ENCODE measurements at places on chromosomes 1 and 21.

DNA sequence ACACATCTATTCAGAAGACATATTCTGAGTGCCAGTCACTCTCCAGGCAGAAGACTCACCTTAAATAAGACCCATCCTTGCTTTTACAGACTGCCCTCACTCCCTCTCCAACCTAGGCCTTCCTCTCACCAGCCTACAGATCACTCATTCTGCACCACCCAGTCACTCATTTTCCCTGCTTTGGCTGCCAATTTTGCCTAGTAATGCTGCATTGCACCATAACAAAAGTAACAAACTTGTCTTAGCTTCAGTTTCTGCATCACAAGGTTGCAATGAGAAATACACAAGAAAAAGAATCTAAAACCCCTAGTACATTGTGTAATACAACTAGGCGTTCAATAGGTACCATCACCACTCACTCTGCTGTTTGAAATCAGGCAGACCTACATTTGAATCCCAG lies 292.4 kb downstream of the PLPP3 start:
- DNase-seq, result no peak

- no peak for DNase-seq
These were observed 65.1 kb upstream of the TTC34 start for GRCh38 chr1:2866422-2867086.

GRCh38 chr1:9320520-9321479 lies 28.1 kb downstream of the SPSB1 start:
- no peak for DNase-seq

GRCh38 chr1:212651977-212652376 lies 43.4 kb downstream of the ATF3 start:
- DNase-seq, result no peak

GRCh38 chr1:157272264-157272663 lies 134.1 kb upstream of the ETV3 start:
- DNase-seq, result no peak

- no peak for DNase-seq
These were observed 49.6 kb downstream of the HSF2BP start for GRCh38 chr21:43609501-43610340.

DNA sequence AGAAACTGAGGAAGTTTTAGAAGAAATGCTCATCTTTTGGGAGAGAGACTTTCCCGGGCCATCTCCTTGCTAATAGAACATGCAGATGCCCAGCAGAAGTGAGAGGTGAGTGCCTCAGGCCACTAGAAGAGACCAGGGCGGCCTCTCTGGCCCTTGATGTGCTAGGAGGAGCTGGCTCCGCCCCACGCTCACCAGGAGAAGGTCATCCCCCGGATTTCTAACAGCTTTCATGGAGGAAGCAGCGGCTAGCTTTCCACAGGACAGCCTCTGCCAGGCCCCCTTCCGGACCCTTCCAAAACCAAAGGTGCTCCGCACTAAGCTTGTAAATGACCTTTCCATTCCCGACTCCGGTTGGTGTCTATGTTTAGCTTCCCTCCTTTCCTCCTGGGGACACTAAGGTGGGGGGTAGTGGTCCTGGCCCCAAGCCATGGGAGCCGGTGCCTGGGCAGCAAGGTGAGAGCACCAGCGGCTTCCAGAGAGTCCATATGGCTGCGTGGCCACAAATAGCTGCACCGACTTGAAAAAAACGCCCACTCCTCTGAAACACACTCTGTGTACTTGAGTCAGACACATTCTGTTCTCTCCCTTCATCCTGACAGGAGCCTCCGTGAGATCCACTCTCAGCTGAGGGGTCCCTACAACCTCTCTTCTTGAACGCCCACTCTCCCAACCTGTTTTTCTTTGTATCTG lies 249.9 kb downstream of the TNR start:
- no peak for DNase-seq
